Activated CD8-positive, alpha-beta memory T cell treated with anti-CD3 and anti-CD28 coated beads, Interleukin-2, amount 50 U/mL, for 48 hours (primary cell): ENCODE measurements at places on chromosomes 7 and 10.
A peak's percentile ranks its signal among the peaks of the same experiment; 100 is the strongest.

- DNase-seq: no peak
Observed at GRCh38 chr7:74612015-74612829, 45.3 kb upstream of the GTF2I start.

DNA sequence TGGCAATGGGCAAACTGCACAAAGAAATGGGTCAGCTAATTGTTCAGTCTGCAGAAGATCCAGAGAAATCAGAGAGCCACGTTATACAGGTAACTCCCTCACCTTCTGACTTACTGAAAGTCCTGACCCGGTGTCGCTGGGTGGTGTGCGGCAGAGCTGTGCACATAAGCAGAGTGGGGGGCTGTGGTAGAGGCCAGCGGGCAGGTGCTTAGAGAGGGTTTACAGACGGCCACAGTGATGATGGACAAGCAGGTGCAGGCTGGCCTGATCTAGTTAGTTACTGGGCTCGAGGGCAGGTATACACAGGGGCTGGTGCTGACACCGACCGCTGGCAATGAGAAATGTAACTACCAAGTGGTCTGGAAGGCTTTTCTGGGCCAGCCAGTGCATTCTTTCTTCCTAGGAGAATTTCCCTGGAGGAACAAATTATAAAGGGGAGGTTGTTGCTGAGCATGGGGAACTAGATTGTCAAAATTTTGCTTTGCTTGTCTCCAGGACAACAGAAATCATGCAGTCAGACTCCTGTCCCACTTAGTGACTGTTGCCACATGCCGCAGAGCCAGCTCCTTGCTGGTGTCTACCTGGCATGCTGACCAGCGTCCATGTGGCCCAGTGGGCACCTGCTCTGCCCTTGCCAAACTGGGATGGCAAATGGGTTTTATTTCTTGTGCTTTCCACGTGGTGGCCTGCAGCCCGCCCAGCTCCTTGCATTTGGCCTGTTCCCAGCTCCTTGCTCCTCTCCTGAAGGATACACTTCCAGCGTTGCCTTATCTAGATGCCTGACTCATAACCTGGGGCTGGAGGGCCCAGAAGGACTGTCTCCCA lies 28.8 kb downstream of the DENND10 start:
- DNase-seq: no peak

- DNase-seq: no peak
Observed at GRCh38 chr10:1573981-1574380, 163.3 kb downstream of the ADARB2 start.

DNA sequence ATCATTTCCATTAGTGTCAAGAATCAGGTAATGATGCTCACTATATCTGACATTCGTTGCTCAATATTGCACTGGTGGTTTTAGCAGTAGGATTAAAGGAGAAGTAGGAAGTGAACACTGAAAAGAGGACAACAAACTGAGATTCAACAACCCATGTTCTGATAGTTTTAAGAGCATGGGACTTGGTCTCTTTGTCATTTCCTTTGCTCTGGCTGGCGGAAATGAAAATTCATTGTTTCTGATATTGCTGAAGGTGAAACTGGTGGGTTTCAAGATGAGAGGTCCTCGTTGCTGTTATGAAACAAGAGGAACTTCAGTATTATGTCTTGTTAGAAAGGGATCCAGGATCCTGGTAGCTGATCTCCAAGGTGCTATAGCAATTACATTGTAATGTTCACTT lies 129.0 kb downstream of the DNAH11 start:
- no peak for DNase-seq

DNA sequence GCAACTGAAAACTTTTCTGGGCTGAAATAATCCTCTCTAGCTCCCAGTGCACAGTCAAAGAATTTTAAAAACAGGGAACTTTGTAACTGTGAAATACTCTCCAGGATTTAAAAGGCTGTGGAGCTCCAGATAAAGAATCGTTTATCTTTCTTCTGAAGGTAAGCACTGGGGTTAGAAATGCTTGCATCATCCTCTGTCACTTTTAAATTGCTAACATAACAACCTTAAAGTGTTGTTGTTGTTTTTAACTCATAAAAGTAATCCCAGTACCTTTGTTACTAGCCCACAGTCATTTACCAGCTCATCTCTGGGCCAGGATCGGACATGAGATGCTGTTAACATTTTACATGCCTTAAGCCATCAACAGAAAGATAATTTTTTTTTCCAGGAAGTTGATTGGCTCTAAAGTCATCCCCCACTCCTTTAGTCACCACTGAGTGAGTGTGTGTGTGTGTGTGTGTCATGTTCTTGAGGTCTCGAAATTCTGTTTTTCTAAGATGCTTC lies at the start of gene SLC39A12:
Gene SLC39A12, plus strand, starts transcription at position 51 of the 504 bp plus-strand sequence. CDS start 1,359 bp downstream, outside the sequence.
- DNase-seq: no peak

- peak; percentile 75 for DNase-seq
Observed at GRCh38 chr7:44580945-44581878, 819 bp downstream of the TMED4 start.

GRCh38 chr10:110109511-110109910 lies 97.9 kb upstream of the MXI1 start:
- no peak for DNase-seq

- DNase-seq: no peak
Observed at GRCh38 chr10:29585488-29585976, 49.2 kb downstream of the SVIL start.

- DNase-seq: no peak
Observed at GRCh38 chr10:5484205-5484604, 15.2 kb downstream of the CALML5 start.

DNA sequence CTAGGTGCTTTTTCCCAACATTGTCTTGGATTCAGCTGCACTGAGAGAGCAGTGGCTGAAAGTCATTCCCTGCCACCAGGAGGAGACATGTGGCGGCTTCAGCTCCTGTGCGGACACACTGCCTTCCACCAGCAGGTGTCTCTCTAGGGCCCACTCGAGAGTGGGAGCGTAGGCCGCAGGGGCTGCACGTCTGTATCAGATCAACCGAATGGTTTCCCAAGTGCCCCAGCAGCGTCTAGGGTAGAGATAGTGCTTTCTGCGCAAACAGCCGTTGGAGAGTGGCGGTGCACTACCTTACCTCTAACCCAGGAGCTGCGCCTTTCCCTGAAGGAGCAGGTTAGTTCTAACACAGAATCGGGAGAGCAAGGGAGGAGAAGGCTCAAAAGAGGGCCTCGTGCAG lies 31.7 kb downstream of the PAPOLB start:
- peak; percentile 74 for DNase-seq

DNA sequence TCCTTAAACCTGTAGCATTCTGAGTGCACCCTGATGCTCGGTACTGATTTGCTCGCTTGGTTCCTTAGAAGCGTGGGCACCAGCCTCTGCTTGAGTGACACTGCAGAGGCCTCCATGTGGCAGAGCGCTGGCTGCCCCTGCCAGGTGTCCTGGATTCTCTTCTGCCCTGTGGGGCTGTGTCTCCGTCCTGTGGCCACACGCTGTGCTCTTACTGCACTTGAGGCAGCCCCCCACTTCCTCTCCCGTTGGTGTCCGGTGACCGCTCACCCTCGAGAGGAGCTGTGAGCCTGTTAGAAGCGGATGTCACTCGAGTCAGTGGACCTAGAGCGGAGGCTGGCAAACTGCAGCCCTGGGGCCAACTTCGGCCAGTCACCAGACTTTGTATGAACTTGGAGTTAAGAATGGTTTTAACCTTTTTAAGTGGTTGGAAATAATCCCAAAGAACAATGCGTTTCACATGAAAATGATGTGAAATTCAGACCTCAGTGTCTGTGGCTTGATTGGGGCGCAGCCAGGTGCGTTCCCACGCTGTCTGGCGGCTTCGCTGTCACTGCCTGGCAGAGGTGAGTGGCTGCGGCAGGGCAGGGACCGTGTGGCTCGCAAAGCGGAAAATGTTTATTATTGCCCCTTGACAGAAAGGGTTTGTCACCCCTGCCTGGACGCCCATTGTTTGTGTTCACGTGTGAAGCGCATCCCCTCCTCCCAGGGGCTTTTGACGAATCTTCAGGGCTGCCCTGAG lies 114.6 kb downstream of the CYTH3 start:
- DNase-seq: no peak

DNA sequence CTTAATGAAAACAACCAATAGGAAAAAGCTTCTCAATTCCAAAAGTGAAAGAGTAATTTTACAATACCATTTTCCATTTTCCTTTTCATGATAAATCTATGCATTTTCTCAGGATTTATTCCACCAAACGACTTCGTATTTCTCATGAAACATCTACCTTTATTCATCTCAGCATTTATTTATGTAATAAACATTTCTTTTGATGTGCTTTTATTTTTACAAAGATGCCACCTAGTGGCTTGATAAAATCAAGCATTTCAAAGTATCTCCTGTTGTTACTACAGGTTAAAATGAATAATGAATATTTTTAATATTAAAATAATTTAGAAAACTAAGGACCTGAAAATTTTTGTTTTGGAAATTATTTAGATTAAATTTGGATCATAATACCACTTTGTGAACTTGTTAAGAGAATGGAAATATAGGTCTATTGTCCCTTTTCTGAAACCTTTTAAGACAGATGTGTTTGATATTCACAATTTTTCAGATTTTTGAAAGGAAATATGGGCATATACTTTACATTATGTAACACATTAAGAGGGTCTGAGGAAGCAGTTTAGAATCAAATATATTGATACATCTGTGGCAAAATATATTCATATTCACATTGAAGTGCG lies 2.7 kb upstream of the IQUB start:
- DNase-seq: no peak

GRCh38 chr10:14532473-14533251 lies 201.9 kb upstream of the FRMD4A start:
- DNase-seq: no peak

DNA sequence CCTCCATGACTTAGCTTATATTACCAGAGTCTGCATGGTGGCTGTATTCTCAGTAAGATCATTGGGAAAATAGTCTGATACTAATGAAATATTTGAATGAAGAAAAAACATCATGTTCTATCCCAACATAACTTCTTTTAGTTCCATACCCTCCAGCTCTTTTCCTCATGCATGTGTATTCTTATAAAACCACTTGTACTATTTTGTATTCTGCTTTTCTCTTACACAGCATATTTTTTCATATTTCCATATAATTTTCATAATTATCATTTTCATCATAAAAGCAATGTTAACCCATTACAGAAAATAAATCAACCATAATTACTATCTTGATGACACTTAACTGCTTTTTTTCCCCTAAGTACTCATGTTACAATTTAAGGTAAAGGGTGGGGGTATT lies 371.2 kb upstream of the LRGUK start:
- no peak for DNase-seq

- DNase-seq: peak; percentile 71
Observed at GRCh38 chr7:2354939-2355704, 495 bp downstream of the EIF3B start.

DNA sequence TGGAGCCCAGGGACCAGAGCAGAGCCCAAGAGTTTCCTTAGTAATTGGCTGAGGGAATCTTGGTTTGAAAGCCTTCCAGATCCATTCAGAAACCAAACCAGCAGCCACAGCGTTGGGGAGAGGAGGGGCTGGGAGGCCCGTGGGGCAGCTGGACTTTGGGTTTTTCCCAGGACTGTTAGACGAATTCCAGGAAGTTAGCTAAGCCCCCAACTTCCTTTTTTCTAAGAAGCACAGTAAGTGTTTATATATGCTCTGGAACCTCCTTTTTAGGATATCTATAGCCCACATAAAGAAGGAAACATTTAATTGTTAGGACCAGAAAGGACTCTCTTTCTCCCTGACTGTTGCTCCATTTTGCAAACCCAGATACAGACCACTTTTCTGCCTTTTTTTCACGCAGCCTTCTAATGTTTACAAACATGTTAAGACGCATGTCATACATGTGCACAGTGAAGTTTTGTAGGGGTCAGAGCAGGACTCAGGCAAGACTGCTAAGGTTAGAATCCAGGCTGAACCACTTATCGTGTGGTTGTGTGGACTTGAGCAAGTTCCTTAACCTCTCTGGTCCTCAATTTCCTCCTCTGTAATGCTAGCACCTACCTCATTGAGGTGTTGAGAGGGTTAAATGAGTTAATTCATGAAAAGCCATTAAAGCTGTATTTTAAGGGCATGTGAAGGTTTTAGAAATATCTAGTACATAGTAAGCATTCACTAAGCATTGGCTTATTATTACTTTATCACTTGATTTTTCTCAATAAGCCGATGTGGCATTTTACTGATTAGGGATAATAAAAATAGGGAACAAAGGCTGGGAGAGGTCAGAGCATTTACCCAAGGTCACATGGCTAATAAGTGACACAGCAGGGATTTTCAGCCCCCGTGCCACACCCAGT lies 42.4 kb downstream of the TBATA start:
- no peak for DNase-seq

DNA sequence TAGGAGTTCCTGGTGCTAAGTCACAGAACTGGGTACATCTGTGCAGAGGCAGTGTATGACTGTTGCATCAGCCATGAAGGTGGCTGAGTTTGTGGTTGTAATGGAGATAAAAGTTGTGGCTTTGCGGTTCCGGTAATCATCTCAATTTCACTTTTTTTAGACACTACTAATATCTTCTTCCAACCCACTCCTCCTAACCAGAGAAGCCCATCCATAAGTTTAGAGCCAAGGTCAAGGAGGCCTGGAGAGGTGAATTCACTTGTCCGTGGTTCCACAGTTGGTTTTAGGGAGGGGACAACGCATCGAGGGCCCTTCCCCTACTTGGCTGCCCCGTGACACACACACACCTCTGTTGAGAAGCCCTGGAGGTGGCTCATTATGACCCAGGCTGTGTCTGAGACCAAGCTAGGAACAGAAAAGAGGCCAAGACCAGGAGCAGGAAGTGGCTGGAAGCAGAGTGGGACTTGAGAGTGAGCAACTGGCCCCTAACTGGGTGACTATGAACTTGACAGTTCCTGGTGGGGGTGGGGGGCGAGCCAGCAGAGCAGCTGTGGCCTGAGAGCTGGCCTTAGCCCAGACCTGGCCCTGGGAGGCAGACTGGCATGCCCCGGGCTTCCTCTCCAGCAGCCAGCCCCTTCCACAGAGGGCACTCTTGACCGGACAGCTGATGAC lies 66.8 kb upstream of the COL13A1 start:
- DNase-seq: no peak

DNA sequence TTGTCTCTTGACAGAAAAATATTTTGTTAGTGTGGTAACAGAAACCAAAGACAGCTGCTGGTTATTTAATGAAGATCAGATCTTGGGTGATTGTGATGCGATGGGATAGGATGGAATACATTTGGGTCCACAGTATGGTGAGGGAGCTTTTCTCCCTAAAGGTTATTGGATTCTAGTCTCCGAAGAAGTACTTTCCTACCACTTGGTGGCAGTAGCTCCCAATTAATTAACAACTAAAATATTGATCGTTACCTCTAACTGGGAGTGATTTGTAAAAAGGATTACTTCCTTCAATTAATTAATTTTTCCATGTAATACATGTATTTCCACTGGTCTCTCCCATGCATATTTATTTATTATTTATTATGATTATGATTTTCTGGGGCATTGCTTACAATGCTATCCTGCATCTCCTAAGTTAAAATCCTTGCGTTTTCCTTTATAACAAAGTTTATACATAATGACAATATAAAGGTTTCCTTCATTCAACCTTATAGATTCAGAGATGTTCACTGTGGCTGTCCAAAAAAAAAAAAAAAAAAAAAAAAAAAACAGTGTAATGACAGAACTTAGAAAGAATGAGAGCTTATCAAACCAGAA lies 25.6 kb downstream of the TMEM196 start:
- DNase-seq: no peak

- no peak for DNase-seq
Observed at GRCh38 chr10:97328646-97329453, 5.7 kb downstream of the FRAT2 start.
